ENCODE measurements at places on chromosomes 7 and 10.

GRCh38 chr7:30209951-30210350 lies 74.4 kb upstream of the ZNRF2 start:
- DNase-seq = no peak

DNA sequence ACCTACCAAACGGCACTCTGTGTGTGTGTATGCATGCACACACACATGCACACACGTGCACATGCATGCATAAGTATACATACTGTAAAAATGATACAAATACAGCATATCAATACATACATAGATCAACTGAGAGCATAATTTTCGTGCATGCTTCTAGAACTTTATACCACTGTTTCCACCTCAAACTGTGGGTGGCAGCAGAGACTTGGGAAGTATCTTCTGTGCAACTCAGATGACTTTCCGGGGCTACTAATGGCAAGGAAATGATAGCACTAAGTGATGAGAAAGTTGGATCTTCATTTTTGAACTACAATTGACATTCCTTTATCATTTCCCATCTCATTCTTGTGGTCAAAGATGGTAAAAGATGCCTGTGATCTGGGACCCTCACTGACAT lies 570.7 kb downstream of the REEP3 start:
- no peak for DNase-seq

DNA sequence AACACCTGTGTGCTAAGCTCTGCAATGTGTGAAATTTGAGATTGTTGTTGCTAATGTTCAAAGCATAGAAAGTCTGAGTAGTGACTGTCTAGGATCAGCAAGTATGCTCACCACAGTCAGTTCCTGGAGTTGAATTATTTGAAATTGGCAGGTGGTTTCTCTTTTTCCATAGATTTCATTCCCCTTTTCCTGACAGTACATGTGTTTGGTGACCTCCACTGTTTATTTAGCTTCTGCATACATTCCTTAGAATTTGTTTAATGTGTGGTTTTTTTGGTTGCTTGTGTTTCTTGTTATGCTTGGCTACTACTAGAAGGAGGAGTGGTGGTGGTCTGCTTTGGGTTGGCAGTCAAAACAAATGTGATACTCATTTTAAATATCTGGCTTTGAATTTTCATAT lies 52.3 kb downstream of the FOXP2 start:
- DNase-seq = no peak

DNA sequence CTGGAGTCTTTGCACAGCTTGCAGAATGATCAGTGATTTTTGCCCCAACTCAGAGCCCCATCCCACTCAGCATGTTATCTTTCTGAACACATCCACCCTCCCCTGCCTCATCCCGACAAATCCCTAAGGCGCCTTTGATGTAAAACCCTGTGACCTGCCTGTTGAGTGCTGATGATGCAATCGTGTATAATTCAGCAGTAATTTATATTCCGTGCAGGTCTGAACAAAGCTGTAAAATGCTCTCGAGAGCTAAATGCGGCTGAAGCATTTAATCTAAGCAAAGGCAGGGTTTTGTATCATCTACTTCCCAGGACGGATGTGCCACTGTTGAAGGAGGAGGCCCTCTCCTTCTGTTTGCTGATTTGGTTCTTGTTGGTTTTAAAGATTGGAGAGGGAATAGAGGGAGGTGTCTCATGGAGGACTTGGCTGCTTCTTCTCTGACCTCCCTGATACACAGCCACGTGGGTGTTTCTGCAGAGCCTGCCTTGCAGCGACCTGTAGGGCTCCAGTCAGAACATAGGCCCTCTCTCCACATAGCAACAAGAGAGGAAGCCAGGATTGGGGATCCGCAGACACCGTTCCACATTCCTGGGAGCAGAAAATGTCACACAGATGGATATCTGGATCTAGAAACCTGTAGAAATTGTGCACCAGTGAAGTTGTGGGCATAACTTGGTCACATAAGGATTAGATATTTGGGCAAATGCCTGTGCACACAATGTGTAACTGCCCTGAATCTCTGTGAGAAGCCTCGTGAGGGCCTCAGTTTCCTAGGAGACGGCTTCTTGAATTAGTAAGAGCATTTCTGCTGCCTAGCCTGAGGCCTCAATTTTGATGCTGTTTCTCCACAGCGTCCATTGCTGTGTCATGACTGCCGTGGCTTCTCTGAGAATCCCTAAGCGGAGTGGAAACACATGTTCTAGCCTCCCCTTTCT lies 90.2 kb upstream of the AGK start:
- no peak for DNase-seq

- DNase-seq = no peak
Measured at GRCh38 chr7:18700147-18700546, 204.6 kb downstream of the HDAC9 start.

- DNase-seq = peak; percentile 46
Measured at GRCh38 chr7:127629268-127629854, 11.4 kb upstream of the PAX4 start.

GRCh38 chr7:157674715-157675426 lies 338.1 kb downstream of the DNAJB6 start:
- no peak for DNase-seq
